DMS53 (cell line): ENCODE measurements at places on chromosomes 11 and 22.

GRCh38 chr11:2669634-2670469 is 29.9 kb downstream of the KCNQ1OT1 start:
- DNase-seq: no peak

DNA sequence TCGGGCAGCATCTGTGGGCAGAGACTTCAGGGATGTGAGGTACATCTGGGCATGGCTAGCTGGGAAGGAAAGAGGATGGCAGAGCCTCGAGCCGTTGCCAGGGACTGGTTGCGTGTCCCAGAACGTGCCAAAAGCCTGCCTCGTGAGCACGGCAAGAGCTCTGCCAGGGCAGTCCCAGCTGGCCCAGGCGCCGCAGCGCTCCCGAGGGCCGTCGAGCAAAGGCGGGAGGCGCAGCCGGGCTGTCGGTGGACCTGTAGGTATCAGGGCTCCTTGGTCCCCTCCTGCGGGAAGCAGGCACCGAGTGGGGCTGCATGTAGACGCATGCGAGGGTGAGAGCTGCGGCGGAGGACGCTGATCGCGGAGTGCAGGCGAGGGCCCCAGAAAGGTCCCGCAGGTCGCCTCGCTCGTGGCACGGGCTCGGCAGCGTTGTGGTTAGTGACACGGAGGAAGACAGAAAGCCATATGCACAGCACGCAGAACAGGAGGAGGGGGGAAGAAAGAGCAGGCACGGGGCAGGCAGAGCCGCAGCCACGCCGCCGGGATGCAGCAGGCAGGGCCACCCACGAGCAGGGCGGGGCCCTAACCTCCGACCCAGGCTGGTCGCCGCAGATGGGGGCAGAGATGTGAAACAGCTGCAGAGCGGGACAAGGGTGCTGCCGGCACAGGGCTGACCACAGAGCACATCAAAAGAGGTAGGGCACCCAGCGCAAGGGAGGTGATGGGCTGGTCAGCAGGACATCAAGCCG is 18.0 kb downstream of the LSP1 start:
- DNase-seq: peak; percentile 39

- DNase-seq: no peak
Measured at GRCh38 chr22:48047722-48048500, 1285.5 kb downstream of the TBC1D22A start.

- no peak for DNase-seq
Measured at GRCh38 chr11:62689421-62690183, at the start of gene LRRN4CL. Gene LRRN4CL (minus strand): TSS chr11:62689530. CDS start chr11:62688508, 1,022 bp downstream.

GRCh38 chr22:22090650-22091399 is 108.2 kb upstream of the TOP3B start:
- no peak for DNase-seq
